ENCODE measurements at places on chromosomes 2 and 18.
A peak's percentile ranks its signal among the peaks of the same experiment; 100 is the strongest.

- no peak for DNase-seq
These were observed 62.4 kb upstream of the GCFC2 start for GRCh38 chr2:75772908-75773630.

GRCh38 chr2:129689653-129690448 lies 289.6 kb upstream of the RAB6C start:
- DNase-seq: no peak

- no peak for DNase-seq
These were observed 78.4 kb downstream of the CD8B2 start for GRCh38 chr2:106565599-106565998.

- DNase-seq: no peak
These were observed 33.3 kb downstream of the RTTN start for GRCh38 chr18:70172225-70172624.

DNA sequence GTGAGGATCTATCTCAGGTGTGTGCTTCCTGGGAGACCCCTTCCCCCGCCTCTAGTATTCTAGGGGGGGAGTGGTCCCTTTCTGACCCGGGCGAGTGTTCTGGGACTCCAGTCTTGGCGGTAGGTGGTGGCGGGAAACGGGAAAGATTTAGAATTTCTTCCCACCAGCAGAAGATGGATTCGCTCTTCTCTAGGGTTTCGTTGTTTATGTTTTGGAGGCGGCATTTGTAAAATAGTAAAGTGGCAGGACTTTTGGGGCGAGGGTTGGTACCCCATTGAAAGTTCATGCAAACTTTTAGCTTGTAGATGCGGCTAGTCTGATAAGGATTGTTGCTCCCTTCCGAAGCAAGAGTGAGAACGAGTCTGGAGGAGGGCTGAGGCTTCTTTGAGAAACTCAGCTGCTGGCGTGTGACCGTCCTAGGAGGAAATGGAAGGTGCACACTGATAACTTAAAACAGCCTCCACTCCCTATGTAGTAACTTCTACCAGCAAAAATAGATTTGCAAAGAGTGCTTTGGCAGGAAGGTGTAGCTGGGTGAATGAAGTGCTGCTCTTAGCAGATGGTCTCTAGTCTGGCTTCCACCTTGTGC lies 412 bp downstream of the GPD2 start:
- DNase-seq: peak; percentile 27

- DNase-seq: no peak
These were observed 71.5 kb upstream of the HDAC4 start for GRCh38 chr2:239472235-239472775.

GRCh38 chr2:60634438-60634837 lies 81.0 kb upstream of the BCL11A start:
- no peak for DNase-seq

- no peak for DNase-seq
These were observed 1523.7 kb upstream of the ACVR2A start for GRCh38 chr2:146321175-146321574.

DNA sequence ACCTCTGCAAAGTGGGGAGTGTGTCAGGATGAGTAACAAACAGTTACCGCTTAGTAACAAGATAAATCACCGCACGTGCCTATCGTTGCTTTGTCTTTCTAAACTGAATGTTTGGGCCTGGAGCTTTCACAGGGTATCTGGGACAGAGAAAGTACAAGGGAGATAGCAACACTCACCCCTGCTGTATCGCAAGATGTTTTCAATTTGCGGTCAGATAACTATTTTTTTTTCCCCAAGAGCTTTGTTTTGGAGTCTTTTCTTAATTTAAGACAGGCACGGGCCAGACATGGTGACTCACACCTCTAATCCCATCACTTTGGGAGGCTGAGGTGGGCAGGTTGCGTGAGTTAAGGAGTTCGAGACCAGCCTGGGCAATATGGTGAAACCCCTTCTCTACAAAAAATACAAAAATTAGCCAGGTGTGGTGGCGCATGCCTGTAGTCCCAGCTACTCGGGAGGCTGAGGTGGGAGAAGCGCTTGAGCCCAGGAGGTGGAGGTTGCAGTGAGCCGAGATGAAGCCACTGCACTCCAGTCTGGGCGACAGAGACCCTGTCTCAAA lies 146.6 kb downstream of the GBX2 start:
- no peak for DNase-seq

- DNase-seq: no peak
These were observed 27.4 kb upstream of the ERCC3 start for GRCh38 chr2:127321303-127321702.

DNA sequence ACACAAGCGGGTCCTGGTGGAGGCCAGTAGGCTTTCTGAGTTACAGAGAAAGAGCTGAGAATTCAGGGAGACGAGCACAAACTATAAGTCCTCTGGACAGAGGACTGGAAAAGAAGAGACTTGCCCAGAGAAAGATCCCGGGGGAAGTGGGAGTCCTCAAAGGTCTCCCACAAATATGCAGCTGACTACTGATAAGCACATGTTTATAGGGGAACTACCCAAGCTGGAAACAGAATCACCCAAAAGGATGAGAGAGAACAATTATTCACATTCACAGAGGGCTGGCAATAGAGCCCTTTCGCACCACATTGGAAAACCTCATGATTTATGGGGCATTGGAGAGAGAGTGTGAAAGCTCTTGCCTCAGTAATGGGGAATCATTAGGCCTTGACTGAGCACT lies 337.6 kb downstream of the IRS1 start:
- DNase-seq: no peak

- no peak for DNase-seq
These were observed 29.1 kb downstream of the DYM start for GRCh38 chr18:49431165-49431962.

DNA sequence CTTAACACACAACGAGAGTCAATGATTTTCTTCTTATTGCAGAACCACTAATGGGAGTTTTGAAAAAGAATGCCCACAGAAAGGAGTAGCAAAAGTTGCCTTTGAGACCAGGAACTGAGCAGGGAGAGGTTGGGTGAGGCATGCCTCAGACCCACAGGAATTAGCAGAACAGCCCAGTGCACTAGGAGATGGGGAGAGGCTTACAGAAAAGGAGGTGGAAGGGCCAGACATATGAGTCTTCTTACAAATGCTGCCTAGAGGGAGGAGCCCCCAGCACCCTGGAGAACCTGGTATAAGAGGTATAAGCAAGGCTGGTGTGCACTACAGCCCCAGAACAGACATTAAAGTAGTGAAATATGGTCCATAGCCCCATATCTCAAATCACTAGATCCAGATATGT lies 162.0 kb downstream of the DTNA start:
- DNase-seq: no peak

- no peak for DNase-seq
These were observed 596.9 kb downstream of the DCC start for GRCh38 chr18:52936931-52937330.

- no peak for DNase-seq
These were observed 111.0 kb downstream of the KCNF1 start for GRCh38 chr2:11022591-11023273.

Measured in CD4-positive, alpha-beta T cell treated with Interleukin-4 for 4 hours (primary cell).